ENCODE measurements at places on chromosomes 7 and 10.

- no peak for DNase-seq
Measured at GRCh38 chr10:119786117-119786769, 60.4 kb downstream of the INPP5F start.

DNA sequence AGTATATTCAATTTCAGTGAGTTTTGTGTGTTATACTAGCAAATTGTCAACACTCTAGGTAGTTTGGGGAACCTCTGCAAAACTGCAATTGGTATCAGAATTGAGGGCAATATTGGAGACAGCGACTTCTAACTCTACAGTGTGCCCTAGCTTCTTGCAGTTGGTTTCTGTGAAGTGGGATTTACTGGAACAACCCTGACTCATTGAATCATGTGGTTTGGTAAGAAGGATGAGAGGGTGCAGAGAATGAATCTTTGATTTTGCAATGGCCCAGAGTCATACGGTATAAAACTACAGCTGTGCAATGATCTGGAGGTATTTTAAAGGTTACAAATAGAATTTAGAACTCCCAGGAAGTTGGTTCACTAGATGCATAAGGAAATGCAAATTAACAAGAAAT is 129.1 kb upstream of the PPP1R3A start:
- no peak for DNase-seq

DNA sequence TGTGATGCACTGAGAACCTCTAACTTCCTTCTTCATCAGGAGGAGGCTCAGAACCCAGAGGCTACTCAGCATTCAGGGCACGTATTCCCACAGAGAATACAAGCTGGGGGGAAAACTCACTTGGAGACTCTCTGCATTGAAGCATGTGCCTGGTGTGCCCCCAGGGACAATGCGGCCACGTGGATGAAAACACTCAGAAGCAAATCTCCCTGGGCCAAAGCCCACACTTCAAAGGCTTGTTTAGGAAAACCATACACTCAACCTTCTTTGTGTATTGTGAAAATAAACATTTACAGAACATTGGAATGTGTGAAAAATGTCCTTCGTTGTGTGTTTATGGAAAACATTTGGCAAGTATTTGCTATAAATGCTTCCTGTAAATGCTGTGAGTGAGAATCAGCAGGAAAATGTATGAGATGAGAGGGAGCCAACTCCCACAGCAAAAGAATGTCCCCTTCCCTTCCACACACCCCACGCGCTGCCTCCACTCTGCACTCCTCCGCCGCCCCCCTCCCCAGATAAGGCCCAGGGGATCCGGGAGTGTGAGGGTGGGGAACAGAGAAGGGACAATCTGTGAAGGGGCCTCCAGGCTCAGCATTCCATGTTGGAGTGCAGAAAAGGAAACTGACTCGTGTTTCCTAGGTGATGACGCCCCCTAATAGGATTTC is 339.5 kb downstream of the ELMO1 start:
- no peak for DNase-seq

- no peak for DNase-seq
Measured at GRCh38 chr10:6563075-6563474, 17.0 kb downstream of the PRKCQ start.

DNA sequence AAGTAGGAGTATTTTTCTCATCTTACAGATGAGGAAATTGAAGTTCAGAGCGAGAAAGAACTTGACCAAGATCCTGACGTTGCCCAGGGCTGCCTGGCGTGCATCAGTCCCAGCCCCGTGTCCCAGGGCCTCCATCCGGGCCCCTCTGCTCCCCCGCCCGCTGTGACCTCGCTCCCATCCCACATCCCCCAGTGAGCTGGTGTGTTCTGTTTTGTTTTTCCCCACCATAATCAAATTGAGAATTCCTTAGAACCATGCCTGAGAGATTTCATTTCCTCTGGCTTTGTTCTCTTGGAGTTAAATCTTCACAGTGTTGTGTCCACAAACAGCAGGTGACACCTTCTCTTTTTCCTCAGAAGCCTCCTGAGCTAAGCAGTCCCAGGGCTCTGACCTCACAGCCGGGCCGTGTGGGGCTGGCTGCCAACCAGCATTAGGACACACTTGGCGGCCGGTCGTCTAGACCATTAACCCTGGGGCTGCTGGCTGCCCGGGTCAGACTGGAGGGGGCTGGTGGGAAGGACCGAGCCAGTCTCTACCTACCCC is 44.3 kb downstream of the PFKP start:
- no peak for DNase-seq

Measured in AG09319 (cell line).